ENCODE measurements at places on chromosomes 6 and 20. TPM values are rescaled to one million over a fixed set of nuclear protein-coding genes. Genes with fewer than 3 reads are reported as not detected.

The ZNF391 gene
- polyA plus RNA-seq, result 0.92 TPM

GRCh38 chr6:76439811-76440210 lies 367.3 kb upstream of the IMPG1 start:
- no peak for DNase-seq

The LST1 gene
- not detected for polyA plus RNA-seq

DNA sequence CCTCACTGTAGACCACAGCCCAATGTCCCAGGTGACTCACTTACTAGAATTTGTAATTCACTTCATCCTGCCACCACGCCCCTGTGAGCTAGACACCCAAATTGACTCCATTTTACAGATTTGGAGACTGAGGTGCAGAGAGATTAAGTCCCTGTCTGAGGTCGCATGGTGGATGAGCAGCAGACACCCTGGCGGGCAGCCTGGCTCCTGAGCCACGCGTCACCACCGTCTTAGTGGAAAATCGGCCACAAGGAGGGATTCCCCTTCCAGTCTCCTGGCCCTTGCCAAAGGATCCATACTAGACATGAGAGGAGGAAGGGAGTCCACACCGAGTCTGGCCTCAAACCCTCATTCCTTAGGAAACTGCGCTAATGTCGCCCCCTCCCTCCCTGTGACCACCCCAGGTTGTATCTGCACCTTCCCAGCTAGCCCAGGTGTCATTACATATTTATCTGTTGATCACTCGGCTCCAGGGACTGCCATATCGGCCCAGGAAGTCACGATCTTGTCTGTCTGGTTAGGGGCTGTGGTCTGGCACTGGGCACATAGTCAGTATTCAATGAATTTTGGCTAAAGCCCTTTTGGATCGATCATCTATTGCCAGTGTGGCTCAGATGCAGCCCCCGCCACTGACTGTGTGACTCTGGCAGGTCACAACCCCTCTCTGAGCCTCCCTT lies 25.7 kb upstream of the PTGIS start:
- no peak for DNase-seq

The TSPO2 gene
- polyA plus RNA-seq, result not detected

- DNase-seq, result no peak
Observed at GRCh38 chr6:168664956-168665355, 224.0 kb downstream of the SMOC2 start.

DNA sequence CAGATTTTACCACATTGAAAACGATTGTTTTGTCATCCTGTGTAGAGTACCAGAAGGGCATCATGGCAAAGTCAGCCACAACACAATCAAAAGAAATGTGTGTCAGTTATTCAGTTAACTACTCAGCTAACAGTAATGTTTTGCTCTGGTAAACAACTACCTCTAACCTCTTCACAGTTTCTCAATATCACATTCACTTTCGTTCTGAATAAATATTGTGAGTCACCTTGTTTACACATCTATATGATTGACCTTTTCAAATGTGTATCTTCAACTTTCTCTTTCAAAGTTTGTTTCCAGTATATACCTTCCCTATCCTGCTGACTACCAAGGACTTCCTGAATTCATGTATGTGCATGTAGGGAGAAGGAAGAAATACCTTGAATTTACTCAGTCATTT lies 216.6 kb upstream of the UFL1 start:
- no peak for DNase-seq

DNA sequence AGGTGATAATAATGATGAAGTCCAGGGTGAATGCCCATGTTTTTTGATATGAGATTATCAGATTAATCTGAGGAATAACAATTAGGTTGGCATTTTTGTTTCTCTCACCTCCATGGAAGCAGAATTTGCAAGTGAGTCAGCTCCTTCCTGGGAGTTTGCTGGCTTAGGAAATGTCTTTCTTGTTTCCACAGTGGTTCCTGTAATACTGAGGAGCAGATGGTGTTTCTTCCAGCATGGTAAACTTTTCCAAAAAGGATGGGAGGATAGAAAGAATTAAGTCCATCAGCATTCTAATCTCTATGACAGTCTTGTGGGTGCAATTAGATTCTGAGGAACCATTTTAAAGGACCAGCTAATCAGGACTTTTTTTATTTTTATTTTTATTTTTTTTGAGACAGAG lies 40.5 kb downstream of the SNAP25 start:
- no peak for DNase-seq

DNA sequence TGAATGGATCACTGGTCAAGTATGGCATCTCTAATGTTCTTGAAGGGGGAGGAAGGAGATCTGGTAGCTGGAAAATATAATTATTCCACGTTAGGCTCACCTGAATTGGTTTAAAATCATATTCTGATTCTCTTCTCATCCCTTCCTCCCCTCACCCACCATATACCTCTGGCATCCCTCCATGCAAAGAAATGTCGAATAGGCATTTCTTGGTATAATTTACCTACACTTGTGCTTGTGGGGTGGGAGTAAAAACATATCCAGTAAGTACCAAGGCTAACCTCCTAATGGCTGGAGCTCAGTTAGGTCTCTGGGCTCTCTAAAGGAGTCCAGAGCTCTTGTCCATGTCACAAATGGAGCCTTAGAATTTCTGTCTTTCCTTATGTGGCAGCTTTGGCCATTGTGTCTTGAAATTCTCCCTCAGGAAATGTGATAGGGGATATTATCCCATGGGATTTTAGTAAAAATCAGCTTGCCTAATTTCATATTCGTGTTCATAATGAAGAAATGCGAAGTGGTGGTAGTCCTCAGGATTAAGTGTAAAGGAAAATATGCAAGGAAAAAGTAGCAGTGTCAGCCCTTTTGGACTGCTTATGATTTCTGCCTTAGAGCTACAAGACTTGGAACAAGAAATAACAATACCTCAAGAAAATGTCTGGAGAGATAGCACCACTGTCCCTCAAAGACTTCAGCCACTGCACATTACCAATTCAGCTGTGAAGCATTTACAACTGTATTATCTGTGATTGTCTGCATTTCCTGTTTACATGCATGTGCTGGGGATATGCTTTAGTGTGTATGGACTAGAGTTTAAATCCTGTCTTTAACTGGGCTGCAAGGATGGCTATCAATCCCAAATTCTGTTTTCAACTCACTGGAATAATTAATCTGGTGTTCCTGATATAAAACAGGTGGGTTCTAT lies 12.3 kb downstream of the TAF11 start:
- DNase-seq, result no peak

DNA sequence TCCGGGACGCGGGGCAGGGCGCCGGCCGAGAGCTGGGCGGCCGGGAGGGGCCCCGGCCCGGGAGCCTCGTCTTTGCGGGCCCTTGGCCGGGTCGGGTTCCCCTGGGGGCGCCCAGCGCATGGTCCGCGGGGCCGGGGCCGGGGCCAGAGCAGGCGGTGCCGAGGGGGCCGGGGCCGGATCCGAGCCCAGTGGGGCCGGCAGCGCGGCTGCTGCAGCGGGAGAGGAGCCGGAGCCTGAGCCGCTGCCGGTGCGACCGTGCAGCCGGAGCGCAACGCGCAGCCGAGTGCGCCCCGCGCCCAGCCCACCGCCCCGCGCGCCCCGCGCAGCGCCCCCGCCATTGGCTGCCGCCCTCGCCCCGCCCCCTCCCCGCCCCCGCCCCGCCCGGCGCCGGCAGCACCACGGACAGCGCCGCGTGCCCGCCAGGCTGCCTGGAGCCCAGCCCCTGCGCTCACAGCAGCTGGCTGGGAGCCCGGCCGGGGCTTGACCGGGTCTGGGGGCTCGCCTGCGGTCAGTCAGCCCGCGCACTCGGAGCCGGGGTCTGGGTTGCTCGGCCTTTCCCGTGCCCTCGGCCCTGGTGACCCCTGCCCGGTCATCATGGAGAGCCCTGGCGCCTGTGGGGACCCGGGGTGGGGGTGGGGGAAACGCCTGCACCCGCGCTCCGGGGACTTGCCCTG lies at the start of gene HRH3:
Gene HRH3, minus strand, starts transcription at position 287 of the 674 bp plus-strand sequence. CDS start 308 bp downstream, outside the sequence.
- peak; percentile 16 for DNase-seq

DNA sequence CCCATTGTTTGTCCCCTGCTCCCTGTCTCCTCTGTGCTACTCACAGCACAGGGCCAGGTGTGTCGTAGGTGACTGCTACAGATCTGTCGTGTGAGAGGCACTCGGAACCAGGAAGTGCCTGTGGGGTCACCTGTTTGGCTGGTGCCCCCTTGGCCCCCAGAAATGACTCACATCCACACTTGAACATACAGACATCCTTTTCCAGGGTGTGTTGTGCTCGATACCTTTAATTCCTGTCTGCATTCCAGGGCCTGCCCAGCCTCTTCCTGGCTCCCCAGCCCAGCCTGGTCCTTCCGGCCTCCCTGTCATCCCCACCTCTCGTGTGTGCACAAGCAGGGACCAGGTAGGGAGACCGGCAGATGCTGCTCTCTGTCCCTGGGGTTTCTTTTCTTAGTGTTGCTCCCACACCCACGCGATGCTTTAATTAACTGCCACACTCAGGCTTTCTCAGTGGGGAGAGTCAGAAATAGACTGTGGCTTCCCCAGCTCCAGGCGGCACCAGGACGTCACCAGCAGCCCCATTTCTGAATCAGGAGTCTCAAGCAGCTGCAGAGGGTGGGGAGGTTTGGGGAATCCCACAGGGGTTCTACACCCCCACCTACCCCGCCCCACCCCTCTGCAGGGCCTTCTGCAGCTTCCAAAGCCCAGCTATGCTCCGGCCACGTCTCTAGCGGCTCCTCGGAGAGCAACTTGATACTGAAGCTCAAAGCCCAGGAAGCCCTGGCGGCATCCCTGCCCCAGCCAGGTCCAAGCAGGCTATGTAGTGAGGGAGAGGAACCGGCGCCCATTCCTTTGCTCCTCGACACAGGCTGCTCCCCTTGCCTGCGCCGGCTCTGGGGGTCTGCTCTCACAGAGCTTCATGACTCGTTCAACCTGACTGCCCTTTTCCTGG lies 102.2 kb downstream of the SYCP2 start:
- DNase-seq, result no peak

The TBXT gene
- not detected for polyA plus RNA-seq

The TRIM26 gene
- polyA plus RNA-seq, result 26.0 TPM

The DEFB128 gene
- polyA plus RNA-seq, result not detected

The SAPCD1 gene
- polyA plus RNA-seq, result 1.3 TPM

DNA sequence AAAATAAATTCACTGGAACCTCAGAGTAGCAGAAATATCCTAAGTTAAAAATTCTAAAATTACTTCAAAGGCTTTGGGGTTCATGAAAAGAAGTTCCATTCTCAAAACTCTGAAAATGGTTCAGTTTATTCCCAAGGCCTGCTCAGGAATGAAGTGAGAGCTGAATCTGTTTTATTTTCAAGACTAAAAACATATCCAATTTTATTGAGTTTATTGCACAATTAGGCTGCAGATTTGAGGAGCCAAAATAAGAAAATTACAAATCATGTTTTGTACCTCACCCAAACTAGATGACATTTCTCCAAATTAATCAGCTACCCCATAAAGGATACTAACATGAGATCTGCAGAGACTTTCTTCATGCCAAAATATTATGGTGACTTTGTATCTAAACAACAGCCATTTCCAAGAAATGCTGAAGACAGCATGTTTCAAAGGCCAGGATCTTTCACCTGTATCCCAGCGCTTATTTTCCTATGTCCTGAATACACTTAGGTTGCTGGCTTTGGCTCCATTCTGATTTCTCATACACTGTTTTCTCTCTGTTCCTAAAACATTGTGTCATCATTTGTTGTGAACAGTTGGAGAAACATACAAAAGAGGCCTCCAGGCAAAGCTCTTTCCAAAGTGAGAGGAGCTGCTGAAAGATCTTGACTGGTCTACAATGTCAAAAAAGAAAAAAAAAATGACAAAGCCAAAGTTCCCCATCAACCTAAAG lies 85.7 kb upstream of the F13A1 start:
- no peak for DNase-seq

- no peak for DNase-seq
Observed at GRCh38 chr6:156780962-156781853, 4.0 kb downstream of the ARID1B start.

- peak; percentile 23 for DNase-seq
Observed at GRCh38 chr6:39753725-39754045, 28.5 kb upstream of the KIF6 start.

- no peak for DNase-seq
Observed at GRCh38 chr6:146896062-146896813, 297.5 kb downstream of the ADGB start.

GRCh38 chr6:160147146-160147536 lies 25.5 kb downstream of the SLC22A1 start:
- DNase-seq, result no peak

DNA sequence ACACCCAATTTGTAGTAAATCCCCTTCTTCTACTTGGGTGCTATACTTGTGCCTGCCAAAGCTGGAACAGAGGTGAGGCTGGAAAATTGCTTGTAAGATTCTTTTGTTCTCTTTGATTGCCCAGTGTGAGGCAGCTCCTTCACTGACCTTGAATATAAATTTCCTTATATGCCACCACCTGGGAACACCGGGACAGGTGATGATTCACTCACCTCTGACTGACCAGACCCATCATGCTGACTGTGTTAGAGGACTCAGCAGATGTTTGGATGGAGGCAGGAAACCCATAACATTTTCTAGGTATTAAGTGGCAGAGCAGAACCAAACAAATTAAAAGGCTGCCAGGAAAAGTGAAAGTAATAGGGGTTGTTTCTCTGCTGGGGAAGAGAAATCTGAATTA lies 120.9 kb downstream of the GRM1 start:
- no peak for DNase-seq

The C6orf118 gene
- polyA plus RNA-seq, result not detected

GRCh38 chr6:115078555-115078954 lies 735.7 kb upstream of the HS3ST5 start:
- no peak for DNase-seq

DNA sequence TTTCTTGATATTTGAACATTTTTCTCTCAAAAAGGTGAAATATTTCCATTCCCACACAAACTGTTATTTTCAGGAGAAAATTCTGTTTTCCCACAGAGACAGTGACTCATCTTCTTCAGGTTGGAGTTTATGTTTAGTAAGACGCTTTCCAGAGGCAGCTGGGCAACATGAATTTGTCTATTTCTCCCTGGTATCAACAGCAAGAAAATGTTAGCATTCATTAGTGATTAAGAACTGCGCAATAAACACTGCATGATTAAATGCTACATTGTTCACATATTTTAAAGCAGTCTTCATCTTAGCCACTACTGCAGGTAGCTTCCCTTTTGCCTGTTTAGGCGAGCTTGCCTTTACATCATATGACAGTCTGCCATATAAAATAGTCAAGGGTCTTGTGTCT lies 295.7 kb downstream of the C6orf118 start:
- peak; percentile 59 for DNase-seq

- DNase-seq, result no peak
Observed at GRCh38 chr6:106688177-106688951, 59.0 kb downstream of the QRSL1 start.

GRCh38 chr20:25668446-25668845 lies 28.2 kb downstream of the ZNF337 start:
- DNase-seq, result no peak

The OLIG3 gene
- polyA plus RNA-seq, result not detected

The MAP1LC3A gene
- polyA plus RNA-seq, result 19.3 TPM

GRCh38 chr20:61902221-61902869 lies 163.3 kb downstream of the TAF4 start:
- DNase-seq, result no peak

Measured in fibroblast of lung (primary cell).